ENCODE measurements at places on chromosomes 7 and 10.

DNA sequence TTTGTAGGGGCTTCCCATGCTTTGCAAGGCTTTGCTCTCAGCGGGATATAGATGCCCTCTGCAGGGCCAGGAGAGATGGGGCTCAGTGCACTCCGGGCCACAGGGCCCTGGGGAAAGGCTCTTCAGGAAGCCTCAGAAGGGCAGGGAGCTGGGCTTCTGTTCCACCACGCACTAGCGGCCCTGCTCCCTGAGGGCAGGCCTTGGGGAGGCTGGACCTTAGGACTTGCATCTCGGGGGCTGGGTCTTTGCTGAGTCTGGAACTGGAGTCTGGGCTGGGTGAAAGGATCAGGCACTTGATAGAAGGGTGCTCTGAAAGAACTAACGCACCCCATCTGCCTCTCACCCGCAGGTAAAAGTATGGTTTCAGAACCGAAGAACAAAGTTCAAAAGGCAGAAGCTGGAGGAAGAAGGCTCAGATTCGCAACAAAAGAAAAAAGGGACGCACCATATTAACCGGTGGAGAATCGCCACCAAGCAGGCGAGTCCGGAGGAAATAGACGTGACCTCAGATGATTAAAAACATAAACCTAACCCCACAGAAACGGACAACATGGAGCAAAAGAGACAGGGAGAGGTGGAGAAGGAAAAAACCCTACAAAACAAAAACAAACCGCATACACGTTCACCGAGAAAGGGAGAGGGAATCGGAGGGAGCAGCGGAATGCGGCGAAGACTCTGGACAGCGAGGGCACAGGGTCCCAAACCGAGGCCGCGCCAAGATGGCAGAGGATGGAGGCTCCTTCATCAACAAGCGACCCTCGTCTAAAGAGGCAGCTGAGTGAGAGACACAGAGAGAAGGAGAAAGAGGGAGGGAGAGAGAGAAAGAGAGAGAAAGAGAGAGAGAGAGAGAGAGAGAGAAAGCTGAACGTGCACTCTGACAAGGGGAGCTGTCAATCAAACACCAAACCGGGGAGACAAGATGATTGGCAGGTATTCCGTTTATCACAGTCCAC is 5.4 kb downstream of the EMX2 start:
- DNase-seq = no peak

- DNase-seq = no peak
These were observed 317.2 kb downstream of the PHF14 start for GRCh38 chr7:11290863-11291262.

- no peak for DNase-seq
These were observed 126.8 kb downstream of the ADRA2A start for GRCh38 chr10:111203615-111204014.

- no peak for DNase-seq
These were observed 11.7 kb downstream of the VSIR start for GRCh38 chr10:71761541-71762113.

DNA sequence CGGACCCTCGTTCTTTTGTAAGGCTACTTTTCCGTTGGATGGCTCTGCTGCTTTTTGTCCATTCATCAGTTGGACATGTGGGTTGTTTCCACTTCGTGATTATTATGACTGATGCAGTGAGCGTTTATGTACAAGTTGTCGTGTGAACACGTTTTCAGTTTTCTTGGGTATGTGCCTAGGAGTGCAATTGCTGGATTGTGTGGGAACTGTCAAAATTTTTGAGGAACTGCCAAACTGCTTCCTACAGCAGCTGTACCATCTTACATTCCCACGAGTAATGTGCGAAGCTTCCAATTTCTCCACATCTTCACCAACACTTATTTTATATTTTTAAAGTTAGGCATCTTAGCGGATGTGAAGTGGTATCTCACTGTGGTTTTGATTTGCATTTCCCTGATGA is 10.4 kb downstream of the FKBP6 start:
- DNase-seq = no peak

- no peak for DNase-seq
These were observed 926 bp upstream of the C7orf33 start for GRCh38 chr7:148589640-148590039.

- DNase-seq = no peak
These were observed 26.6 kb upstream of the LIPN start for GRCh38 chr10:88733215-88733614.

- no peak for DNase-seq
These were observed 7.7 kb downstream of the DGKB start for GRCh38 chr7:14894826-14895225.

- peak; percentile 16 for DNase-seq
These were observed 4.8 kb upstream of the EVX1 start for GRCh38 chr7:27237735-27238334.

GRCh38 chr10:48903151-48903550 is 36.5 kb downstream of the LRRC18 start:
- no peak for DNase-seq

- DNase-seq = no peak
These were observed 388.8 kb upstream of the PHF14 start for GRCh38 chr7:10584886-10585285.

- DNase-seq = no peak
These were observed 951 bp downstream of the ZNF25 start for GRCh38 chr10:37975401-37975991.

DNA sequence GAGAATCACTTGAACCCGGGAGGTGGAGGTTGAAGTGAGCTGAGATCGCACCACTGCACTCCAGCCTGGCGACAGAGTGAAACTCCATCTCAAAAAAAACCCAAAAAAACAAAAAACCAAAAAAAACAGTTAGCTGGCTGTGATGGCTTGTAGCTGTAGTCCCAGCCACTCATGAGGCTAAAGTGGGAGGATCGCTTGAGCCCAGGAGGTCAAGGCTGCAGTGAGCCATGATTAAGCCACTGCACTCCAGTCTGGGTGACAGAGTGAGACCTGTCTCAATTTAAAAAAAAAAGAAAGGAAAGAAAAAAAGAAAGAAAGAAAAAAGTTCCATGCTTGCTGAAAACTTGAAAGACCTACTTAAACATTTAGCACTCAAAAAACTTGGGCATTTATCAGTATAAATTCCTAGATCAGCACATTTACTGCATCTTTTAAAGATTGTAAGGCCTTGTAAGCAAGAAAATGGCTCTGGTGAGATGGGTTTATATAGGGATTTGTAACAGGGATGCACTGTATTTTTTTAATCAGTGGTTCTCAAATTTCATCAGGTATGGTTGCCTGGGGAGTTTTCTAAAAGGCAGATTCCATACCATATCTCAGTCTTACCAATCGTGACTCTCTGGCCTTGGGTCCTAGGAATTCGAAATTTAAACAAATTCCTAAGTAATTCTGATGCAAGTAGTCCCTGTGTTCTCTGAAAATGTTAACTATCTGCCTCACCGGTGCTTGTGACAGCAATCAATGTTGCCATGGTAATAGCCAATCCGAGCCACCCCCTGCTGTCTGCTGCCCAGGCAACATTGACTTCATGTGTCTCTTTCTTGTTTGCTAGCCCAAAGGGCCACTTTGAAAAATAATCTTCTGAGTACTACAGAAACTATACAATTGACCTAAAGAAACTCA is 11.5 kb upstream of the NT5C2 start:
- no peak for DNase-seq

GRCh38 chr7:157318015-157318706 is 18.6 kb upstream of the DNAJB6 start:
- DNase-seq = no peak

DNA sequence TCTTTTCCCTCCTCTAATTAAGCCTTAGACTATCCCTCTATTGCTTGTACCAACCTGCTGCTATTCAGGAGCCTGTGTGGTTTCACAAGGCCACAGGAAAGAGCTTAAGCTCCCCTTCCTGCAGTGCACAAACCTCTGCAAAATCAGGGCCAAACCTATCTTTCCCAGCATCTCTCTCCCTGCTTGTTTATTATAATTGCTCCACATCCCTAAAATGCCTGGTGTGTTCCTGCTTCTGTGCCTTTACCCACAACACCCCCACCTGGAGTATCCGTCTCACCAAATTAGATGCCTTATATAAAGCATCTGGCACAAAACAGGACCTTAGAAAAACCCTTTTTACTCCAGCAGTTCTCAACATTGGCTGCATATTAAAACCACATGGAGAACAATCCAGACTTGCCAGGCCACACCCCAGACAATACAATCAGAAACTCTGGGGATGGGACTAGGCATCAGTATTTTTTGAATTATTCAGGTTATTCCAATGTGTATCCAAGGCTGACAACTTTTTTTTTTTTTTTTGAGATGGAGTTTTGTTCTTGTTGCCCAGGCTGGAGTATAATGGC is 16.7 kb downstream of the SEC31B start:
- no peak for DNase-seq

GRCh38 chr7:155357573-155358041 is 59.9 kb downstream of the INSIG1 start:
- no peak for DNase-seq

DNA sequence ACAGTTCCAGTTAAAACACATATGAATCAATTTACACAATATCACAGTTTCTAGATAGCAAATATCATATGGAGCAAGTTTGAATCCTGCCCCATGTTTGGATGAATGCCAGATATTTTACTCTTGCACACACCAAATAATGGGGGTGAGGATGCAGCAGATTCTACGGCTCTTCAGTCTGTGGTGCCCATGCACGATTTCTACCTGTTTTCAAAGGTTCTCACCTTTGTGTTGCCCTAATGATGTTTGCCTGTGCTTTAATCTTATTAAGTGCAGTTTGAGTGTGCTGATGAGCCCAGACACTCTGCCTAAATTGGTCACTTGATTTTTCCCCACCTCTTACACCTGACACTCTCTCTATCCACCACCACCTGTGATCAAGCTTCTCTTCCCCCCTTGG is 119.6 kb downstream of the NPY start:
- DNase-seq = no peak

DNA sequence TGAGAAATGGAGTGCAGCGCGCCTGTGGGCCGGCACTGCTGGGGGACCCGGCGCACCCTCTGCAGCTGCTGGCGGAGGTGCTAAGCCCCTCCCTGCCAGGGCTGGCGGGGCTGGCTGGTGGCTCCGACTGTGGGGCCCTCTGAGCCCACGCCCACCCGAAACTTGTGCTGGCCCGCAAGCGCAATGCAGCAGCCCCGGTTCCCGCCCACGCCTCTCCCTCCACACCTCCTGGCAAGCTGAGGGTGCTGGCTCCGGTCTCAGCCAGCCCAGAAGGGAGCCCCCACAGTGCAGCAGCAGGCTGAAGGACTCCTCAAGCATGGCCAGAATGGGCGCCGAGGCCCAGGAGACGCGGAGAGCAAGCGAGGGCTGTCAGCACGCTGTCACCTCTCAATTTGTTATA is 1063.0 kb upstream of the AUTS2 start:
- DNase-seq = no peak

DNA sequence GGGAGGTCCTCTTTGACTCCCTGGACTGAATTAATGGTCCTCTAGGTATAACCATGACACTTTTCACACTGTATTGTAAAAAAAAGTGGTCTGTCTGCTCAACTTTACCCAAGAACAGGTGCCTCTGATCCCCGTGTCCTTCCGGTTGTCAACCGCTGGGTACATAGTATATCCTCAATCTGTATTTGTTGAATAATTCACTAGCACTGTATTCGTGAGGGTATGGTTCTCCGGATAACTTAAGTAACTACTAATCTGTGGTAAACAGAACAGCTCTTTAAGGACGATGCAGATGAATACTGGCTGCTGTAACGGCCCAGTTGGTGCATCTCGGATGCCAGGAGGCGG is 472 bp upstream of the ADAM22 start:
- no peak for DNase-seq

GRCh38 chr10:105063796-105064195 is 422.7 kb downstream of the SORCS3 start:
- peak; percentile 41 for DNase-seq

DNA sequence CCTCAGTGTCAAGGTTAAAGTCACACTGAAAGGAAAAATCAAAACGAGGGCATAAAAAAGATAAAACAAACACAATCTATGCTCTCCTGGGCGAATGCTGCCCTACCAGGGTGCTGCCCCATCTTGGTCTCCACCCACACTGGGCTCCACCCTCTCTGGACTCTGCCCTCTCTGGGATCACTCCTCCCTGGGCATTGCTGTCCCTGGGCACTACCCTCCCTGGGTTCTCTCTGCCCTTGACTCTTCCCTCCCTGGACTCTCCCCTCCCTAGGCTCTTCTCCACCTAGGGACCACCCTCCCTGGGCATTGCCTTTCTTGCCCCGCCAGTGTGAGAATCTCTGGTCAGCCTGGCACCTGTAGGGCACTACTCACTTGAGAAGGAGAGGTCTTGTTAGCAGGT is 8.6 kb downstream of the GDF2 start:
- no peak for DNase-seq

- no peak for DNase-seq
These were observed 992.7 kb upstream of the MBL2 start for GRCh38 chr10:53765311-53765710.

DNA sequence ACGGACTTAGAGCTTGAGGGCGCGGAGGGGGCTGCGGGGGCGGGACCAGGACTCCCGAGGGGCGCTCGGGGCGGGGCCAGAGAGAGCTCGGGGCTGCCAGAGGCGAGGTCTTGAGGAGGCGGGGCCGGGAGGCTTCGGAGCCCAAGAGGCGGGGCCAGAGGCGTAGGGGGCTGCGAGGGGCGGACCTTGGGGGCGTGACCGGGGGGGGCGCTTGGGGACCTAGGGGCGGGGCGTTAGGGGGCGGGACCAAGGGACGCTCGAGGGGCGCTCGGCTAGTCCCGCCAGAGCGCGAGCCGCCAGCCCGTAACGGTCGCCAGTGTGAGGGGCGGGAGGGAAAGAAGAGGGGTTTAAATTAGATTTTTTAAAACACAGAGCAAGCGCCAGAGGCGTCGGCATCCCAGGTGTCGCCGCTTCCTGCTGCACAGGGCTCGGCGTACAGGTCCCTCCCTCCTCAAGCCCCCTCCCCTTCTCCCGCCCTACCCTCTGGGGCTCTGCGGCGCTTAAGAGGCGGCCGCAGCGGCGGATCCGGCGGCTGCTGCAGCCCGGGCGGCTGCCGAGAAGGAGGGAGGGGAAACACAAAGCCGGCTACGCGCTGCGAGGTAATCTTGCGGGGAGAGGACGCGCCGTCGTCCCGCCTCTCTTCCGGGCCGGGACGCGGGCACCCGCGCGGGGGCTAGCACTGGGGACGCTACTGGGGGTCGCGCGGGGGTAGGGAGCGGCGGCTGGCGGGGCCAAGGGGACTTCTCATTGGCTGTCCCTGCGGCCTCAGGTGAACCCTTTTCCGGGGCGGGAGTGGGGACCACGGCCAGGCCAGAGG is at the start of gene ADD3:
TSS of gene ADD3 (plus strand) at position 284 of the 817 bp plus-strand sequence. CDS start 92,670 bp downstream, outside the sequence.
- peak; percentile 93 for DNase-seq

DNA sequence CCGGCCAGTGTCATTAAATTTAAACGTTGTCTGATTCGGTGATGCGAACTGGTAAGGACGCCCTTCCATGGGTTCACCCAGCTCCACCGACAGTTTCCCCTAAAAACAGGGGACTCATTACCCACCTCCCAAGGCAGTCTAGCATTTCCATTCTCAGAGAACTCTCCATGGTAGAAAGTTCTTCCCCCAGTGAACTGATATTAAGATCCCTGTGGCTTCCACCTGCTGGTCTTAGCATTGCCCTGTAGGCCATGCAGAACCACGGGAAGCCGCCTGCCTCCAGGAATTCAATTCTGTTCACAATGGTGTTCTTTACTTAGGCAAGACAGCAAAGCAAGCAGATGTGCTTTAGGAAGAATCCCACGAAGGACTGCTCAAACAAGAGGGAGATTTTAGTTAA is 128.9 kb upstream of the NANOS1 start:
- no peak for DNase-seq

GRCh38 chr10:29634105-29634504 is 666 bp downstream of the SVIL start:
- DNase-seq = no peak

GRCh38 chr10:63819753-63820329 is 298.6 kb downstream of the REEP3 start:
- peak; percentile 33 for DNase-seq

GRCh38 chr7:103711413-103711812 is 265.4 kb upstream of the SLC26A5 start:
- no peak for DNase-seq

All from fibroblast of skin of left biceps (primary cell).